ENCODE measurements at places on chromosomes 6 and 20. TPM values are rescaled to one million over a fixed set of nuclear protein-coding genes. Genes with fewer than 3 reads are reported as not detected.
A peak's percentile ranks its signal among the peaks of the same experiment; 100 is the strongest.

Gene ASIP
- total RNA-seq, result not detected

DNA sequence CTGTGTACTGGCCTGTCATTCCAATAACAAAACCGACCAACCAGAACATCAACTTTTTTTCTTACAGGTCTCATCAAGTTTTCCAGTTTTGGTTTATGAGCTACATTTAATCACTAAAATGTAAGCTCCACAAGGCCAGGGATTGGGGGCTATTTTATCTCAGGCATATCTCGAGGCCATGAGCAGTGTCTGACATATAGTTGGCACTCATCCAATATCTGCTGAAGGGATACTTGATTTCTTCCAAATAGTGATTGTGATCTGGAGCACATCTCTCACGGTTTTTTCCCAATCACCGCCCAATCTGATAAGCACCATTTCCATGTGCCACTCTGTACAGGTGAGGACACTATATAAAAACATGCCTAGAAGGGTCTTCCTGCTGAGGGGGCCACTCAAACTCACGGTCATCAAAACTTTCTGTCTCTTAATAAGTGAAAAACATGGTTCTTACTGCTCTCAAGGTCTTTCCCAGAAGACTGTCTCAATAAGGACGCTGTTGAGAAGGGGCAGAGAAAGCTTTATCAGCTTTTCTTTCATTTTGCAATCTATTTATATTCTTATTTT lies 65.5 kb downstream of the MAN1A1 start:
- H3K27me3 ChIP-seq, result no peaks in the 10 kb centered on the region
- DNase-seq, result no peak
- H3K4me3 ChIP-seq, result no peak overlapping the region
- peaks cover 10% of the 10 kb centered on the region for H3K4me1 ChIP-seq

Gene TFAP2D
- not detected for total RNA-seq

Gene RNF182
- not detected for total RNA-seq

Gene ZCCHC3
- 28.2 TPM for total RNA-seq

Gene TMEM244
- total RNA-seq, result 0.99 TPM

GRCh38 chr20:17629678-17630089 lies 52.4 kb downstream of the RRBP1 start:
- no peak overlapping the region for H3K27ac ChIP-seq
- H3K4me1 ChIP-seq, result no peaks in the 10 kb centered on the region
- H3K36me3 ChIP-seq, result peaks cover 8% of the 10 kb centered on the region
- no peaks in the 10 kb centered on the region for H3K27me3 ChIP-seq
- no peak overlapping the region for H3K4me3 ChIP-seq
- no peak for DNase-seq

Gene SIRPA
- total RNA-seq, result not detected

Gene PLCB1
- 2.4 TPM for total RNA-seq

DNA sequence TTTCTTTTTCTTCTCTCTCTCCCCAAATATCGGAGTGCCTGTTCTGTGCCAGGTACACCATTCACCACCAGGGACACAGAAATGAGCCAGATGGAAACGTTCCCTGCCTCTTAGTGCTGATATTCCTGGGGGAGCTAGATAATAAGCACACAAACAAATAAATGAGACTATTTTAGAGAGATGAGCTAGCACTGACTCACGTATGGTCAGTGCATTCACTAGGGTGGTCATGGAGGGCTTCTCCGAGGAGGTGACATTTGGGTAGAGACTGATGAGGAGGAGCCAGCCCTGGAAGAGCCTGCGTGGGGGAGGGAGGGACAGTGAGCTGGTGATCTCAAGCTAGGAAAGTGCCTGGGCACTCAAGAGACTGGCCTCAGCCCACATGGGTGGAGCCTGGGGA lies 252.3 kb upstream of the KCNG1 start:
- H3K27me3 ChIP-seq, result peaks cover 40% of the 10 kb centered on the region
- no peak overlapping the region for H3K27ac ChIP-seq
- H3K36me3 ChIP-seq, result no peaks in the 10 kb centered on the region
- no peaks in the 10 kb centered on the region for H3K4me1 ChIP-seq
- no peak overlapping the region for H3K4me3 ChIP-seq
- no peak for DNase-seq

Gene OLIG3
- 0.94 TPM for total RNA-seq

GRCh38 chr6:48835421-48835958 lies 627.6 kb downstream of the MMUT start:
- no peaks in the 10 kb centered on the region for H3K27me3 ChIP-seq
- DNase-seq, result no peak
- no peak overlapping the region for H3K27ac ChIP-seq
- no peaks in the 10 kb centered on the region for H3K36me3 ChIP-seq
- H3K4me1 ChIP-seq, result no peaks in the 10 kb centered on the region
- no peak overlapping the region for H3K4me3 ChIP-seq

DNA sequence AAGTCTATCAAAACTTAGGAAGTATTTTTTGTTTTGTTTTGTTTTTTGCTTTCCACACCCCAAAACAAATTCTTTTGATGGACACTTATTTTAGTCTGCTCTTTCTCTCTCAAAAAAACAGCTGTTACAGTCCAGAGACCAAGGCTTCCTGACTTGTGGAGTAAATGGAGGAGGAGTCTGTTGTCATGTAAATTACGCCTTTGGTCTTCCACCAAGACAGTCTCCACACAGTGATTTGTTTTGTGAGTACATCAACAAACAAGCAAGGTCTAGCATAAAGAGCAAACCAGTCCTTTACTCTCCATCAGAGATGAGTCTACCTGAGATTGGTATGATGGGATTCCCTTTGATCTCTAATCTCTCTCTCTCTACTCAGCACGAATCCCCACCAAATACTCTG lies 588.0 kb upstream of the ARID1B start:
- peaks cover 4% of the 10 kb centered on the region for H3K36me3 ChIP-seq
- no peak overlapping the region for H3K4me3 ChIP-seq
- no peaks in the 10 kb centered on the region for H3K27me3 ChIP-seq
- no peak for DNase-seq

- peaks cover 32% of the 10 kb centered on the region for H3K27me3 ChIP-seq
- peaks cover 43% of the 10 kb centered on the region for H3K4me1 ChIP-seq
- H3K4me3 ChIP-seq, result peak overlapping the region; percentile 82
- H3K27ac ChIP-seq, result peak overlapping the region; percentile 84
- DNase-seq, result peak; percentile 79
- peaks cover 3% of the 10 kb centered on the region for H3K36me3 ChIP-seq
Measured at GRCh38 chr6:72619883-72620696, 1.8 kb upstream of the KCNQ5 start.

DNA sequence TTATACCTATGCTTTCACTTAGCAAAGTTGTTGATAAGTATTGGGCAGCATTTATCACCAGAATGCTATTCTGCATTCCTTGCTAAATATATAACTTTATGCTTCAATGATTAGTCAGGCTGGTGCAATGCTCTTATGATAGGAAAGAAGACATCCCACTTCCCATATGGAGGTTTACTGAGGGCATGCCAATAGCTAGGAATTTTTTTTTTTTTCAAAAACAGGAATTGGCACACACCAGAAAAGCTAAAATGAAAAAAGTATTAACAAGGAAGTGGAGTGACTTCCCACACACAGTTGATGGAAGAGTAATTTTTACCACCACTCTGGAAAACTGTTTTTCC lies 90.8 kb downstream of the FRK start:
- no peaks in the 10 kb centered on the region for H3K4me1 ChIP-seq
- peaks cover 2% of the 10 kb centered on the region for H3K27me3 ChIP-seq
- H3K36me3 ChIP-seq, result no peaks in the 10 kb centered on the region

Gene FOXA2
- not detected for total RNA-seq

Gene ABHD16B
- total RNA-seq, result not detected

Gene RREB1
- 20.6 TPM for total RNA-seq

DNA sequence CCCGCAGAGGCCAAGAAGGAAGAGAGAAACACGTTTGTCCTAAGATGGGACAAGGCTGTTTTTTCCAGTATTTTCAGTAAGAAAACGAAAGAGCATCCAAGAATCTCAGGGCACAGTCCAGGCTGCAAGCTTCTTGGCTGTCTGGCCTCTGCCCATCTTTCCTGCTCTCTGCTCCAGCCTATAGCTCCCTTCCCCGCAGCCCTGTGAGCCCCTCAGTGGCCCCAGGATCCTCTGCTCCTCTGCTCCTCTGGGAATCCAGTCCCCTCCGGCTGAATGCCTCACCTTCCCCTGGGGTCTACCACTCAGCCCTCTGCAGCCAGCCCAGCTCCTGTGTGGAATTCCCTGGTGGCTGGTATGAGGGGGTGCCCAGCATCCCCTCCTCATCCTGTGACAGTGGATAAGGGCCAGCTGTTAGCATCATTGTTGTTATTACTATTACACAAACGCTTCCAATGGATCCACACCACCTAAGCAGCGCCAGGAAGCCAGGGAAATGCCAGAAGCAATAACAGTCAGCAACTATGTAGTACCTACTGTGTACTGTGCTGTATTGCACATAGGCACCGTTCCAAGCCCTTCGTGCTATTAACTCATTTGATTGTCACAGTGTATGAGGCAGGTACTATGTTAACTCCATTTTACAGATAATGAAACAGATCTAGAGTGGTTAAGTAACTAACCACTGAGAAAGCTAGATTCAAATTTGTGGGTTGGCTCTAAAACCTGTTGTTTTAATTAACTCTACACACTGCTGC lies 60.3 kb upstream of the PTPN1 start:
- peak overlapping the region; percentile 38 for H3K27ac ChIP-seq
- H3K36me3 ChIP-seq, result no peaks in the 10 kb centered on the region
- DNase-seq, result no peak
- H3K27me3 ChIP-seq, result peaks cover 60% of the 10 kb centered on the region

DNA sequence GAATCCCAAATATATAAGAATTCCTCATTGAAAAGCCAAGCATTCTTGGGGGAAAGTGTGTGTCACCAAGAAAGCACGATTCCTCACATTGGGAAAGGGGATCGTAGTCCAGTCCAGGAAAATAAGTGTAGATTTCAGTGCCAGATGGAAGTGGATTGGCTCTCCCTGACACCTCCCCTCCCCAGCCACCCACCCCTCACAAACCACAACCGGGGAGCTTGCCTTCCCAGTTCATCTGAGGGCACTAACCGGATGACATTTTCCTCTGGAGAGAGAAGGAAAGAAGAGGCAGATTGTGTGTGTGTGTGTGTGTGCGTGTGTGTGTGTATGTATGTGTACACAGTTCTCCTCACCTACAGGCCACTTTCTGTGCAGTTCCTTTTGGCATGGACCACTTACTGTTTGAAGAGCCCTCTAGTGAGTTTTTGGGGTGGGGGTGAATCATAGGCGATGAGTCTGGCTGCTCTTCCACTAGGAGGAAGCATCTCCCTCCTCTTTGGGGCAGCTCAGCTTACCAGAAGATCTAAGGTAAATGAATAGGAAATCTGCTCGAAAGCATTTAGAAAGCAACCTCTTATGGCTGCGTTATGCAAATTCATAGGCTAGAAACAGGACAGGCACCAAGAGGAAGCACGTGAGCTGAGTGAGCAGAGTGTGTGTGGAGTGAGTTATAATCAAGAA lies 20.8 kb downstream of the DAAM2 start:
- no peaks in the 10 kb centered on the region for H3K4me1 ChIP-seq
- H3K27ac ChIP-seq, result no peak overlapping the region
- no peaks in the 10 kb centered on the region for H3K27me3 ChIP-seq
- H3K4me3 ChIP-seq, result no peak overlapping the region

Gene SLC17A2
- not detected for total RNA-seq

Gene HMGCLL1
- total RNA-seq, result not detected

GRCh38 chr6:126628125-126628524 lies 288.2 kb downstream of the CENPW start:
- H3K27me3 ChIP-seq, result no peaks in the 10 kb centered on the region
- DNase-seq, result no peak
- H3K27ac ChIP-seq, result no peak overlapping the region
- no peaks in the 10 kb centered on the region for H3K4me1 ChIP-seq
- no peak overlapping the region for H3K4me3 ChIP-seq

Gene VSX1
- not detected for total RNA-seq

- H3K27me3 ChIP-seq, result no peaks in the 10 kb centered on the region
- H3K27ac ChIP-seq, result peak overlapping the region; percentile 67
- H3K4me1 ChIP-seq, result peaks cover 44% of the 10 kb centered on the region
- DNase-seq, result no peak
Measured at GRCh38 chr20:45347297-45347935, 808 bp downstream of the SDC4 start.

- H3K27ac ChIP-seq, result no peak overlapping the region
- peaks cover 2% of the 10 kb centered on the region for H3K27me3 ChIP-seq
- H3K4me3 ChIP-seq, result no peak overlapping the region
- no peak for DNase-seq
- H3K4me1 ChIP-seq, result no peaks in the 10 kb centered on the region
Measured at GRCh38 chr6:12458558-12458957, 168.4 kb downstream of the EDN1 start.

DNA sequence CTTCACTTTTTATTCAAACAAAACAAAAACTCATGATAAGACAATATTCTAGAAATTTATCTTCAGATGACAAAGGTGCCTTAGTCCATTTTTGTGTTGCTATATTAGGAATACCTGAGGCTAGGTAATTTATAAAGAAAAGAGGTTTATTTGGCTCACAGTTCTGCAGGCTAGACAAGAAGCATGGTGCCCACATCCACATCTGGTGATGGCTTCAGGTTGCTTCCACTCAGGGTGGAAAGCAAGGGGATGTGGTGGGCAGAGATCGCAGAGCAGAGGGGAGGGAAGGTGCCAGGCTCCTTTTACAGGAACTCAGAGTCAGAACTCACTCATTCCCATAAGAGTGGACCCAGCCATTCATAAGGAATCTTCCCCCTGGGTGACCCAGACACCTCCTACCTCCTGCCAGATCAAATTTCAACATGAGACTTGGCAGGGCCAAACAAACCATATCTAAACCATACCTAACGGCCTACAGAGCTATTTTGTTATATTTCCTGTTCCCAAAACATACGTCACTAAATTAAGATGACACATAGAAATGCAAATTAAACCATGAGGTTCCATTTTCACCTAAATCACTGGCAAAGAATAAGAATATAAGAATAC lies 26.4 kb downstream of the ABHD12 start:
- H3K4me3 ChIP-seq, result no peak overlapping the region
- peaks cover 22% of the 10 kb centered on the region for H3K36me3 ChIP-seq
- H3K4me1 ChIP-seq, result no peaks in the 10 kb centered on the region

GRCh38 chr6:113178349-113178748 lies 678.8 kb upstream of the MARCKS start:
- no peak for DNase-seq
- no peak overlapping the region for H3K27ac ChIP-seq
- H3K27me3 ChIP-seq, result no peaks in the 10 kb centered on the region
- no peaks in the 10 kb centered on the region for H3K36me3 ChIP-seq

DNA sequence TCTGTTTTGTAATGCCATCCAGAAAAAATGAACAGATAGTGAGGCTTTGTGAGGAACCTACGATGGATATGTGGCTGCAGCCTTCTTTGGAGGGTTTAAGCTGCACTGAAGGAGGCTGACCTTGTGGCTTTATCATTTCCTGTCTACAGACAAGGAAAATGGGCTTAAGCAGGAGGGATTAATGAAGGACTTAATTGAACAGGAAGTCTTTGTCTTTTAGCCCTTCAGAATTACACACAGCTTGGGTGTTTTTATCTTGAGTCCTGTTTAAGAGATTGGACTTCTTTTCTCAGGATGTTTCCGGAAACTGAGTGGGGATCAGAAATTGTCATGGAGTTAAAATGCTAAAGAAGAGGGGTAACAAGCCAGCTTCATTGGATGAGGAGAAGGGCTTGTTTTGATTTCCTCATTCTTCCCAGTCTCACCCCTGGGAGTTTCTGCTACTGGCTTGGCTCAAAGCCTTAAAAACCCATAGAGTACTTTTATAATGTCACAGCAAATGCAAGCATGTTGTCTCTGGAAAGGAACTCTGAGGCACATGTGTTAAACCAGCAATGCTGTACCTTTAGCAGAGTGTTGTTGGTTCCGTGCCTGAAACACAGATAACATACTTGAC lies 193.6 kb downstream of the JARID2 start:
- H3K4me1 ChIP-seq, result peaks cover 84% of the 10 kb centered on the region
- H3K27ac ChIP-seq, result peak overlapping the region; percentile 87
- H3K4me3 ChIP-seq, result peak overlapping the region; percentile 46
- peaks cover 8% of the 10 kb centered on the region for H3K36me3 ChIP-seq

Measured in activated CD8-positive, alpha-beta memory T cell treated with anti-CD3 and anti-CD28 coated beads, Interleukin-2, amount 10 ng/mL, durations not matched to agents 7 days and 5 days (primary cell).